ENCODE measurements at places on chromosomes 3 and 15.

DNA sequence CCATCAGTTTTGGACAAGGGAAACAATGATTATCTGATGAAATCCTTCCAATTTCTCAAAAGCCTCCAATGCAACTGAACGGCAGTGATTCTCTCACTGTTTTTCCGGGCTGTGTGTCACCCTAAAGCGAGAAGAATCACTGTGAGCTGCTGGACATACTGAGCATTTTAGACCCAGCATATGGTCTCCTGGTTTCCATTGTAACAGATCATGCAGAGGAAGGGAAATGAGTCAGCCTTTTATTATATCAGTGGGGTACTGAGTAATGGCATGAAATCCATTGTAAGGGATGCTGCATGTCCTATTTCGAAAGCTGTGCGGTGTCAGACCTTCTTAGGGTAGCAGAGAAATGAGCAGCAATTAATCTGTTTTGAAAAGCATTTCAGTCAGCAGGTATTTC is 287.1 kb downstream of the IL5RA start:
- DNase-seq = no peak

DNA sequence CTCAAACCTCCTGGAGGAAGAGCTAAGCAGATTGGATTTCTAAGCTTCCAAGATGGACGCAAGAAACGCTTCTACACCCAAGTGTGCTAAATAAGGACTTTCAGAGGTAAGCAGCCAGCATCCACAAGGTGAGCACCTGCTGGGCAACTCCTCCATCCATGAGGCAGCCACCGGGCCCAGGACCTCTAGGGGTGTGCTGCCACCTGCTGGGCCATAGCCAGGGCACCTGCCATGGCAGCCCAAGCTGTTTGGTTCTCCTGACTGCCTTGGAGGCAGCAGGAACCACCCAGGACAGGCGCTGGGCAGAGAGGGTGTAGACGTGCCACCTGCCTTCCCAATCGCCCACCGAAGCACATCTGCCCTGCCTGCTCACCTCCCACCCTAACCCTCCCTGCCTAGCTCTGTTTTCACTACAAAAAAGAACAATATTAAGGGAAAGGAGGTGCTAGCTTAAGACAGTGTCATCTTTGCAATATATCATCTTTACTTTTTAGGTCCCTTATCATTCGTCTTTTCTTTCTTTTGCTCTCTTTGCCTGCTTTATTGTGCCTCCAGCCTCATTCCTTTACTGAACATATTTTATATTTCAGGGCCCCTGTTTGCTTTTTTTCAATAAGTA is 12.9 kb downstream of the C15orf62 start:
- no peak for DNase-seq

DNA sequence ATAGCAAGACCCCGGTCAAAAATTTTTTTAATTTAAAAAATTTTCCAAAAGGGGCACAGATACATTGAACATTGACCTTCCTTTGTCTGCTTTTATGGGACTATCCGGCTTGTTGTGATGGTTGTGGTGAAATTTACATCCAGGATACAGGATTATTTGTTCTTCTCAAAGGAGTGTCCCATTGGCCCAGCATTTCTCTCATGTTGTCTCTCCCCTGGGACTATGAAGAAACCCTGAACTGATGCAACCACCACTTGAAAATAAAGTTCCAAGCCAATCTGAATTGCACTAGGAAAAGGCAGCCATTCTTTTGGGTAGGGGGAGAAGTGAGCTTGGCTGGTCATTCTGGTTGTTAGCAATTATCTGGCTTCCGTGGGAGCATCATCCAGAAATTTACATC is 58.4 kb downstream of the PPARG start:
- DNase-seq = no peak

DNA sequence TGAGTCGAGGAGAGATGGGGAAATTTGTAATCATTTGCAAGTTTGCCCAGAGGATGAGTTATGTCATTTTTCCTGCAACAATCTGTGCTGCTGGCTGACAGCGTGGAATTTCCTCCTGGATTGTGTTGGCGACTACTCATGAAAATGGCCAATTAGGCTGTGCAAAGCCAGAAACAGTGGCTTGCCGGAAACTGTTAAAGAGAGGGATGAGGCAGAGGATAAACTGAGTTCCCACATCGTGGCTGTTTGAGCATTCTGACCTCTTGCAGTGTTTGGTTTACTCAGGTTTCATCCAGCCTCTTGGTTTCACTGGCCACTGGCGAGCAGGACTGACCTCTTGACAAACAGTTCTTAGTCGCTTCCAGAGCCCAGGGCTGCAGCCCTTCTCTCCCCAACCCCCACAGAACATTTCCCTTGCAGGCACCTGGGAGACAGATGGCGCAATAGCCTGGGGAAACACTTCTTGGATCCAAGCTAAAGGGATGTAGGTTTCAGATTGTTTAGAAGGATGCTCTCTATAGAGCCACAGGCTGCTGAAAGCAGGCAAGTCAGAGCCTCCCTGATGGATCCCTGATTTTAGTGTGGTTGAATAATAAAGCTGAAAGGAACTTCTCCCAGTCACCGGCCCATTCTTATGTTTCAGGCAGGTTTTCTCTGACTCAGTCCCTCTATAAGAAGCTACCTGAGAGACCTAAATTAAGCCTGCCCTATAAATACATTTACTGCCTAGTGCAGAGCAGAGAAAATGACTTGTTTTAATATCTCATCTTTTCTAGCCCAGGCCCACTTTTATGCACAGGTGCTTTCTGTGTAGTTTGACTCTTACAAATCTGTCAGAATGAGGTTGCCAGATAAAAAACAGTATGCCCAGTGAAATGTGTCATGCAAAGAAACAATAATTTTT is 92.8 kb upstream of the UBE2E1 start:
- DNase-seq = peak; percentile 82

GRCh38 chr3:171666516-171666915 is 143.8 kb downstream of the PLD1 start:
- no peak for DNase-seq

- DNase-seq = no peak
These were observed 4.2 kb upstream of the PRR23B start for GRCh38 chr3:139024968-139025367.

GRCh38 chr3:143751643-143752178 is 96.6 kb downstream of the SLC9A9 start:
- no peak for DNase-seq

GRCh38 chr15:60583946-60584345 is 105.0 kb upstream of the ICE2 start:
- DNase-seq = no peak

GRCh38 chr3:106119614-106120082 is 250.8 kb upstream of the CBLB start:
- DNase-seq = peak; percentile 29

DNA sequence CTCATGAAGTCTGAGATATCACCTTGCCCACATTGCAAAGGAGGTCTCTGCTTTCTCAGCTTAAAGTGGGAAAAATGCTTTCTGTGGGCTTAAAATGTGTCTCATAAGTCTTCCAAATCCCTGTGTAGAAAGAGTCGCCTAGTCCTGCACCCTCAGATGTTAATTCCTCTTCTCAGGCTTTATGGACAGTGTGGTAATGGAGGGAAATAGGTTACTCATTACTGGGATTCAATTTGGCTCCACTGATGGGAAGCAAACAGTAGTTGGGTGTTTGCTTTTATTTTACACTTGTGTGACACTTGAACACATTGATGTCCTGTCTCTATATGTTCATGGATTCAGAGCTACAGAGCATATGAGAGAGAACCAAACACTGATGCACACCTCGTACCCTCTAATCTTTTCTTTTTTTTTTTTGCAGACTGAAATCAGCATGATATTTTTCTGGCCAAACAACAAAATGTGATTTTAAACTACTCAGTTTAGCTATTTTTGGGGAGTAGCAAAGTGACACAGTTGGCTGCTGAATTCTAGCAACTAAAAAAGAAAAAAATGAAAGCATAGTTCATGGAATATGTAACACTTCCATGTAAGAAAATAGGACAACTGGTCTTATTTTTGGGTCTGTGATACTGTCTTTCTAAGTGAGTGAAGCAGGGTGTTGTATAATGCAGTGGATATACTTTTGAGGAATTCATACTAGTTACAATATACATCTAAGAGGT is 8.6 kb downstream of the PTPRG start:
- no peak for DNase-seq

- DNase-seq = peak; percentile 67
These were observed 21.1 kb upstream of the IQCF6 start for GRCh38 chr3:51799879-51800749.

DNA sequence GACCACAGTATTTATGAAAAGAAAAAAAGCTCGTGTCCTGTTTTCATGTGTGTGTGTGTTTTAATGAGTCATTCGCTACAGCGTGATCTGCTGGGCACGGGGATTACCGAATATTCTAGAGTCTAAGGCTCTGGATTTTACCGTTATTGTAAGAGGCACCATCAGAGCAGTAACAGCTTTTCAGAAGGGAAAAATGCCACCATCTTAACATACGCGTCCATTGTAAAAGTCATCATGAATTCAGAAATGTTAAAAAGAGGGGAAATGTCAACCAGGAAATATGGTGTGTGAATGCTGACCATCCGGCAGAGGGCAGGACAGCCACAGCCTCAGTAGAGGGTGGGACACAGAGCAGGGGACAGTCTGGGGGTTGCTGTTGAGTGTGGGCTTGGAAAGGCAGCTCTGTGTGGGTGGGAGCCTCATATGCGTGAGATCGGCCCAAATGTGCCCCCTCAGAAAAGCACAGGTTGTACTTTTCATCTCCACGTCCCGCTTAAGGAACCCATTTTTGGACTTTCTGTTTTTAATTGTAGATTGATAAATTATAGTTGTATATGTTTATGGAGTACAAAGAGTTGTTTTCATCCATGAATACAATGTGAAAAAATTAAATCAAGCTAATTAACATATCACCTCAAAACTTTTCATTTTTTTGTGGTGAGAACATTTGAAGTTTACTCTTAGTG is 69.6 kb downstream of the ASB7 start:
- DNase-seq = peak; percentile 29

DNA sequence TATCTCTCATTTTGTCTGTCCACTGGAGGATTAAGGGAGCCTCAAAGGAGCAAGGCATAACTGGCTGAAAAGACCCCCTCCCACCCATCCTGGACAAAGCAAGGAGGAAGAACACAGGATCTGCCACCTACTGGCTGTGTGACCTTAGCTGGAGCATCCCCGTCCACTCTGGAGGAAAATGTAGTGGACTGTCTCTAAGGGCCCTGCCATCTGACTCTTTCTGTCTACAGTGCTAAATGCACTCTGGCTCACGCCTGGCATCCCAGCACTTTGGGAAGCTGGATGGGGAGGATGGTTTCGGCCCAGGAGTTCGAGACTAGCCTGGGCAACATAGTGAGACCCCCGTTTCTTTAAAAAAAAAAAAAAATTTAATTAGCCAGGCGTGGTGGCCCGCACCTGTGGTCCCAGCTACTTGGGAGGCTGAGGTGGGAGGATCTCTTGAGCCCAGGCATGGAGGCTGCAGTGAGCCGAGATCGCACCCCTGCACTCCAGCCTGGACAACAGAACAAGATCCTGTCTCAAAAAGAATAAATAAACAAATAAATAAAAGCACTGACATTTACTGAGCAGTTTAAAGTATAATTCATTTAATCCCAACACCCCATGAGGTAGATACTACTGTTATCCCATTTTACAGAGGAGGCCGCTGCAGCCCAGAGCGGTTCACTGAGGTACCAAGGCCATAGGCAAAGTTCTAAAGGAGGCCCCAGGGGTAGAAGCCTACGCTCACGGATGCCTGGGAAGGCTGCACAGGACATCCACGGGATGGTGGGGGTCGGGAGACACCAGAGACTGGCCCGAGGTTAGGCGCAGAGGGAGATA is 1.1 kb downstream of the TBC1D2B start:
- no peak for DNase-seq

Measured in AG20443 (cell line).